Activated naive CD8-positive, alpha-beta T cell treated with anti-CD3 and anti-CD28 coated beads, Interleukin-2, amount 50 U/mL, for 24 hours (primary cell): ENCODE measurements at places on chromosomes 7 and 10.

DNA sequence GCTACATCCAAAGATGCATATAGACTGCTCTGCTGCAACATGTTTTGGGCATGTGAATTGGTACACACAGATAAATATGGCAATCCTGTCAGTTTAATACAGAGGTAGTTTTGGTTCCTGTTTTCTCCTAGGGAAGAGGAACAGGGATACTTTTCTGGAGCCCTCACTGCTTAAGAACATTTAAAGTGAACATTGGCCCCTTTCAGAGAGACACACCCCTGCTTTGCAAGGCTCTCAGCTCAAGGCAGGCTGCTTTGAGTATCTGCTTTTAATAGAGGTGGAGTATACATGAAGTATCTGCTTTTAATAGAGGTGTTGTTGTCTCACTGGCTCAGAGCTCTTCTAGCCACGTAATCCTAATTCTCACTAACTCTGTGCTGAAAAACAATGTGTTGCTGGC, 38.9 kb downstream of the CYP51A1 start:
- no peak for DNase-seq
- H3K27me3 ChIP-seq = no peaks in the 10 kb centered on the region
- no peak overlapping the region for H3K27ac ChIP-seq
- no peak overlapping the region for H3K4me3 ChIP-seq

DNA sequence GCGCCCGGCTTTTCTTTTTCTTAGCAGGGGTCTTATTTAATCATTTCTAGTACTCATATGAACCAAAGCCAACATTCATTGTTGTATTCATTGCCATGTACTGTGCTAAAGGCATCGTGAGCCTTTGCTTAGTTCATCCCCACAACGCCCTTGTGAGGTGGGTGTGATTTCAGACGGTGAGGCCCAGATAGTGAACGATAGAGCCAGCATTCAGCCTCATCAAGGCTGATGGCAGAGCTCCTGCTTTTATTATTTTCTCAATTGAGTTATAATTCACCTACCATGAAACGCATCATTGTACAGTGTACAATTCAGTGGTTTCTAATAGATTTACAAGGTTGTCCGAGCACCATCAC, 50.1 kb downstream of the HK1 start:
- peaks cover 22% of the 10 kb centered on the region for H3K36me3 ChIP-seq
- H3K4me1 ChIP-seq = peaks cover 59% of the 10 kb centered on the region
- no peaks in the 10 kb centered on the region for H3K27me3 ChIP-seq
- no peak for DNase-seq
- H3K4me3 ChIP-seq = peak overlapping the region; percentile 66
- H3K27ac ChIP-seq = peak overlapping the region; percentile 85

- DNase-seq = no peak
- H3K4me1 ChIP-seq = no peaks in the 10 kb centered on the region
- no peaks in the 10 kb centered on the region for H3K36me3 ChIP-seq
- no peak overlapping the region for H3K27ac ChIP-seq
- H3K27me3 ChIP-seq = peaks cover 46% of the 10 kb centered on the region
- H3K4me3 ChIP-seq = no peak overlapping the region
These were observed 15.3 kb downstream of the IGF2BP3 start for GRCh38 chr7:23454881-23455526.

DNA sequence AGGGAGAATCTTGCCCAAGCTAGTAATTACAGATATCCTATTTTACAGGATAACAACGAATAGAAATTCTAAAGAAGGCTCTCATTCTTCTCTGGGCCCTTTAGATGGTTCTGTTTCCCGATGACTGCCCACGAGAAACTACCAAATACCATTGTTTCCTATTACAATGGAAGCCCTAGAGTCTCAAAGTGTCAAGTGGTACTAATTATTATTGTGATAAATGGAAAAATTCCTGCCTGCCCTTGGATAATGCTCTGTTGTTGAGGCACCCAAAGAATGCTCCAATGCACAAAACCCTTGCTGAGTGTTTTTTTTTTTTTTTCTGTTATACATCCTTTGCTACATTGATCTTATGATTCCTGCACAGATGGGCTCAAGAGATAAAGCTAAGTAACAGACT, 504.5 kb downstream of the XPNPEP1 start:
- H3K4me1 ChIP-seq = no peaks in the 10 kb centered on the region
- no peaks in the 10 kb centered on the region for H3K27me3 ChIP-seq
- H3K4me3 ChIP-seq = no peak overlapping the region
- no peaks in the 10 kb centered on the region for H3K36me3 ChIP-seq

DNA sequence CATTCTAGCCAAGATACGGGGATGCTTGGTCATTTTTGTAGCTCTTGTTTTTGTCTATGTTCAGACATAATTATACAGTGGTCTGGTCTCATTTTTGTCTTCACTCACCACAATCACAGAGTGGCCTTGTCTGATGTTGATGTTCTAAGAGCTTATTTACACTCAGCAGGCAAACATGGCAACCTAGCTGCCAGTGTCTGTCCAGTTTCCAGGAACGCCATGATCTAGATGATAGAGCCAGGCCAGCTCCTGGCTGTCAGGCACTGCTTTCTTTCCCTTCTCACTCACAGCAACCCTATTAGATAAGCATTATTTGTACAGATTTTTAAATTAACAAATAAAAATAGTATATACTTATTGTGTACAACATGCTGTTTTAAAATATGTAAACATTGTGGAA, 98.6 kb upstream of the PHF14 start:
- H3K27me3 ChIP-seq = peaks cover 7% of the 10 kb centered on the region
- DNase-seq = no peak
- no peaks in the 10 kb centered on the region for H3K4me1 ChIP-seq
- no peak overlapping the region for H3K4me3 ChIP-seq
- no peak overlapping the region for H3K27ac ChIP-seq

- H3K27me3 ChIP-seq = peaks cover 4% of the 10 kb centered on the region
- no peak overlapping the region for H3K4me3 ChIP-seq
- no peak for DNase-seq
- H3K27ac ChIP-seq = no peak overlapping the region
- peaks cover 26% of the 10 kb centered on the region for H3K4me1 ChIP-seq
- no peaks in the 10 kb centered on the region for H3K36me3 ChIP-seq
These were observed 2.0 kb upstream of the TBXAS1 start for GRCh38 chr7:139827042-139827441.

- no peak overlapping the region for H3K4me3 ChIP-seq
- DNase-seq = no peak
- H3K4me1 ChIP-seq = peaks cover 3% of the 10 kb centered on the region
- no peaks in the 10 kb centered on the region for H3K36me3 ChIP-seq
These were observed 196.1 kb downstream of the DOCK4 start for GRCh38 chr7:112010109-112010508.

- H3K27ac ChIP-seq = no peak overlapping the region
- DNase-seq = no peak
- H3K4me1 ChIP-seq = no peaks in the 10 kb centered on the region
- H3K4me3 ChIP-seq = no peak overlapping the region
These were observed 37.0 kb upstream of the TES start for GRCh38 chr7:116173051-116174028.

DNA sequence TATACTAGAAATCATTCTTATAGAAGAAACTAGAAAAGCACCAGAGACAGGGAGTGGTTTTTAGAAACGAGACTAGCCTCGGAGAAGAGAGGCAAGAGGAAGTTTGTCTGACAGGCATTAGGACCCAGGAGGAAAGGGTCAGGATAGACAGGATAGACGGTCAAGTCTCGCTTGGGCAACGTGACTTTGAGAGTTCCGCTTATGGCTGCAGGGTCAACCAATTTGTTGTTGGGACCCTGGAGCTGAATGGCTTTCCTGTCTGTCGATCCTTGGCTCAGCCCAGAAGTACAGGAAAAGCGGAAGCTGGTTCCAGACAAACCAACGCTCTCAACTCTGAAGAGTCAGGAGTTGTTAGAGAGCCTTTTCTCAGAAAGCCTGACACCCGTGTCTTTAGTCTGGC, 191.2 kb downstream of the FZD1 start:
- no peaks in the 10 kb centered on the region for H3K36me3 ChIP-seq
- H3K4me1 ChIP-seq = no peaks in the 10 kb centered on the region
- H3K27ac ChIP-seq = no peak overlapping the region

DNA sequence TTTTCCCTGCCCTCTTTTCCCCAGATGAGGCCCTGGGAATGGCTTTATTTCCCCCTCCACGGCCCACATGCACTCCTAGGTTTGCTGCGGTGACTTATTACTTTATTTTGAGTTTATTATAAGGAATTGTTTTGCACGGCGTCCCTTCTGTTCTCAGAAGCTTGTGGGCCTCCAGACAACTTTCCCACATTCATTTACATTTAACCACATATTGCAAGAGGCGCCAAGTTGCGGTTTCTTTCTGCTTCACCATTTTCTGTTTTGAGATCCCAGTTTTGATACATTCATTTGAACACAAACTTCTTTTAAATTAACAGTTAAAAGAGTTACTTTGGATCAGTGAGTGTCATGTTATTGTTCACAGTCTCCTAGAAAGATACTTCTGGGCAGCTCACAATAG, 532.5 kb upstream of the MGMT start:
- H3K27ac ChIP-seq = no peak overlapping the region
- no peak for DNase-seq
- no peaks in the 10 kb centered on the region for H3K27me3 ChIP-seq
- no peak overlapping the region for H3K4me3 ChIP-seq
- no peaks in the 10 kb centered on the region for H3K4me1 ChIP-seq
- no peaks in the 10 kb centered on the region for H3K36me3 ChIP-seq

GRCh38 chr10:76874176-76874575, 763.4 kb downstream of the KCNMA1 start:
- H3K4me3 ChIP-seq = no peak overlapping the region
- H3K27ac ChIP-seq = no peak overlapping the region
- DNase-seq = no peak

DNA sequence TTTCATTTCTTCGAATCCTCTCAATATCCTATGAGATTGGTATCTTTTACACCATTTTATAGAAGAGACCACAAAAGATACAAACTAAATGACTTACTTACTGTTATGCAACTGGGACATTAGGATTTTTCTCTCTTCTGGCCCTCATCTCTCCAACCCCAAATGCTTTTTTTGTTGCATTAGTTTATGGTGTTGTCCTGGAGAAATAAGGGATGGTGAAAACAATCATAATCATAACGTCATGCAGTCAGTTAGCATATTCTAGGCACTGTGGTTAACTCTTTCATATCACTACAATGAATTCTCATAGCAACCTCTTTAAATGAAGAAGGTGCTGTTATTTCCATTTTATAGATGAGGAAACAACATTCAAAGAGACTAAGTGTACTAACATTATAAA, 104.6 kb downstream of the PON1 start:
- H3K36me3 ChIP-seq = no peaks in the 10 kb centered on the region
- no peaks in the 10 kb centered on the region for H3K4me1 ChIP-seq
- DNase-seq = no peak
- H3K27ac ChIP-seq = no peak overlapping the region
- H3K4me3 ChIP-seq = no peak overlapping the region

GRCh38 chr10:110346914-110347313, 42.2 kb upstream of the SMNDC1 start:
- H3K4me3 ChIP-seq = no peak overlapping the region
- no peak for DNase-seq
- peaks cover 17% of the 10 kb centered on the region for H3K27me3 ChIP-seq
- no peaks in the 10 kb centered on the region for H3K36me3 ChIP-seq
- H3K27ac ChIP-seq = no peak overlapping the region
